T-cell (primary cell): ENCODE measurements at places on chromosomes 5 and 9.
A peak's percentile ranks its signal among the peaks of the same experiment; 100 is the strongest.

- no peak for DNase-seq
Measured at GRCh38 chr9:794386-794785, 47.1 kb upstream of the DMRT1 start.

GRCh38 chr9:93911801-93912554 lies 43.2 kb downstream of the BARX1 start:
- DNase-seq: no peak

DNA sequence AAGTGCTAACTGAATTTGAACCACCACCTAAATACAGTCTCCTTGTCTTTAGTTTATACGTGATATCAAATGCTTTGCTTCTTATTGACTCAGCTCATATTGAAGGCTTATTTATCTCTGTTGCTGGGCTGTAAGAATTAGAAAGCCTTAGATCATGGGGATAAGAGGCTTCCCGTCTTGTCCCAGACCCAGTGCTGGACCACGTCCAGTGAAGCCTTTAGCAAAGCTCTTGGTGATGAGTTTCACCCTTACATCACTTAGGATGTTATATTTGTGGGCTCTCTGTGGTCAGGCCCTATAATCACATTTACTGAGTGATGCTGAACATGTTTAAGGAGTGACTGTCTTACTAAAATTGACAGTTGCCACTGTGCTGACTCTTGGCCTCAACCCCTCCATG lies 11.2 kb downstream of the FAM240B start:
- no peak for DNase-seq

DNA sequence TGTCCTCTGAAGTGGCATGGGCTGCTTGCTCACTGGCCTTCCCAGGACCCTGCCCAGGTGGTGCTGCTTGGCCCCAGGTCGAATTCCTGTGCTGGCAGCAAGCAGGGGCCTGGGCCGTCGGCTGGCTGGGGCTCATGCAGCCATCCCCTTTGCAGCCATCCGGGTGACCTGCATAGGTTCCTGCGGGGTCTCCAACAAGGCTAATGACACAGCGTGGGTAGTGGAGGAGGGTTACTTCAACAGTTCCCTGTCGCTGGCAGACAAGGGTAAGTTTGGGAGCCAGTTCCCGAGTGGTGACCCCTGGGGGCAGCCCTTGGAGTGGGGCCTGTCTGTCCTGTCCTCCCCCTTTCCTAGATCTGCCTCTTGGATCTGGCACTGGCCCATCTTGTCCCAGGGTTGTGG lies 6.1 kb upstream of the EHMT1 start:
- DNase-seq: no peak

GRCh38 chr5:1227667-1228066 lies 2.5 kb downstream of the SLC6A18 start:
- DNase-seq: no peak

DNA sequence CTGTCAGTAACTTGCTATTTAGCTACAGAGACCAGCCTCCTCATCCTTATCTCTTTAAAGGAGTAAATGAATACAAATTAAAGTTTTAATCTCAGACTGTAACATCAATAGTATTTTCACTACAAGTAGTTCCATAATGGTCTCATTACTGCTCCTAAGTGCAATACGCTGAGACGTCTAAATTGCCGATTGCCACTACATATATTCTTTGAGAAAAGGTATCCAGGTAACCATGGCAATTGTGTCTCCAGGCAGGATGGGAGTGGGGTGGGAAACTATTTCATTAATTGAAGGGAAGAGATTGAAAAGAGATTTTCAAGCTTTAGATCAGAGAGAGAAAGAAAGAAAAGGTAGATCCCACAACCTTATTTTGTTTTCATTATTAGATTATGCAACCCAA lies 65.5 kb upstream of the PPP2R2B start:
- DNase-seq: no peak

- DNase-seq: no peak
Measured at GRCh38 chr5:7856855-7857254, 5.9 kb upstream of the CFAP90 start.

DNA sequence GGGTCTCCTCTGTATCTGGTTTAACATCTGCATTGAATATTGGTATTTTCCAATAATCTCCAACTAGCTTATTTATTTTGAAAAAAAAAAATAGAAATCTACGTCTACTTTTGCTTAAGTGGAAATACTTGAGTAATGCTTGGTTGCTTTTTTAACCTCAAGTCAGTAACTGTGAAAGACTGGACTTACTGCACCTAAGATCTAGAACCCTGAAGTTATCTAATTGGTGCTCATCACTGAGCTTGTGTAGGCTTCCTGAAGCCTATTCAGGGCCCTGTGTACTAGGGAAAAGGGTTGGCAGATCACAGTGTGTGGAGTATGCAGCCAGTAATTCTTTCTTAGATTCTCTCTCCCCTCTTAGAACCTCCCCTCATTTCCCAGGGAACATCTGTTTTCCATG lies 16.2 kb downstream of the SLC1A1 start:
- DNase-seq: no peak

DNA sequence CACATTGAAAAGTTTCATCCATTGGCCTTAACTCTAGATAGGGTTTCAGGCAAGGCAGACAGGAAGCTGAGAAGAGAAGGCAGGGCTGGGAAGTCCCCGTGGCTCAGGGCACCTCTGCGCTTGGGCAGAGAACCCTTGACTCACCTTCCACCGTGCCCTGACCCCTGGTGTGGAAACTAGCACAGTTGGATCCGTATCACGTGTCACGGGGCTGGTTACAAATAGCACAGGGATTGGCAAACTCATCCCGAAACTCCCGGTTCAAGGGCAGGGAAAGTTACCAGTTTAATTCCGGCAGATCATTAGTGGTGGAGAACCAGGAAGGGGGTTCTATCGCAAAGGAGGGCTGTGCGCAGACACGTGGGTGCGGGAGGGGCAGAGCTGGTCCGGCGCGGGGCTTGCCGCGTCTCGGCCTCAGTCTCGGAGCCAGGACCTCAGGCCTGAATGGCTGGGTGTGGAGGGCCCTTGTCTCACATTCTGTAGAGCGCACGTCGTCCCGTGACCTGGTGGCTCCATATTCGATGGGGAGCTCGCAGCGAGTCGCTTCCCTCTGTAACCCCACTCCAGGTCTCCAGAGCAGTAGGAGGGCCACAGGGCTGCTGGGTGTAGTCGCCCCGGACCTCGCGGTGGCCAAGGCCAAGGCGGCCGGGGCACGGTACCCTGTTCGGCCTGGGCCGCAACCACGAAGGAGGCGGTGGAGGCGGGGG lies 771 bp upstream of the TMEM171 start:
- DNase-seq: no peak

DNA sequence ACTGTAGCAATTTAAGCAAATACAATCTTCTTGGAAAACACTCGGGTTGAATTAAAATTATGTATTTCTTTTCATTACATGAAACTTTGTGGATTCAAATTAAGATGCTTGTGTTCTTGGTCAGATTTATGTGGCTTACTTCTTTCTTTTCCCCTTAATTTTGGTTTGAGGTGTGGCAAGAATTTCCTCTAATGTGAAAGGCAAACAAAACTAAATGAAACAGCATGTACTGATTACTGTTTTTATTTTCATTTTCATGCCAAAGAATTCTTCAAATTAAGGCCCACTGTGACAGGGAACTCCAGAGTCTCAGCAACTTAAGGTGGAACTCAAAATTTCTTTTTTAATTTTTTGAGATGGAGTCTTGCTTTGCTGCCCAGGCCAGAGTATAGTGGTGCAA lies at the start of gene OMD:
OMD (minus strand) TSS at position 132 of the 400 bp plus-strand sequence. CDS start 6,913 bp downstream, outside the sequence.
- no peak for DNase-seq

DNA sequence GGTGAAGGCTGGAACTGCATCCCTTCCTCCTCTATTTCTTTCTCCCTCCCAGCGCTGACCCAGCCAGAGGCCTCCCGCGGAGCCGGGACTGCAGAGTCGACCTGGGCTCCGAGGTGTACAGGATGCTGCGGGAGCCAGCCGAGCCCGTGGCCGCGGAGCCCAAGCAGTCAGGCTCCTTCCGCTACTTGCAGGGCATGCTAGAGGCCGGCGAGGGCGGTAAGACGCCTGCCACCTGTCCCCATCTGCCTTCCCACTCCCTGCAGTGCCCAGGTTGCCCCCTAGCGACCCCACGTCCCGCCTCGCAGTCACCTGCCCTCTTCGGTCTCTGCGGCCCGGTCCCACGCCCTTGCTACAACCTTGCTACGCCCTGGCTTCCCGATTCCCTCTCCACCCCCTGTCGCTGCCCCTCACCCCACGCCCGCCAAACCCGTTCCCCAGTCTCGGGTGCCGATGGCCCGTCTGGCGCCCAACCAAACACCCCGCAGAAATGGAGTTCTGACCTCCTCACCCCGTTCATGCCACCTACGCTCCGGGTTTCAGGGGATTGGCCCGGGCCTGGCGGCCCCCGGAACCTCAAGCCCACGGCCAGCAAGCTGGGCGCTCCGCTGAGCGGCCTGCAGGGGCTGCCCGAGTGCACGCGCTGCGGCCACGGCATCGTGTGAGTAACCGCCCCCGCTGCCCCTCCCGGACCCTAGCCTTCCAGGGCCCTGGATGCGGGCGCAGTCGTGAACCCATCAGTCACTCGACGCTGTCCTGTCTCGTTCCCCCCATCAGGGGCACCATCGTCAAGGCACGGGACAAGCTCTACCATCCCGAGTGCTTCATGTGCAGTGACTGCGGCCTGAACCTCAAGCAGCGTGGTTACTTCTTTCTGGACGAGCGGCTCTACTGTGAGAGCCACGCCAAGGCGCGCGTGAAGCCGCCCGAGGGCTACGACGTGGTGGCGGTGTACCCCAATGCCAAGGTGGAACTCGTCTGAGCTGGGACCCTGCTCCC lies 14.1 kb downstream of the PDLIM4 start:
- DNase-seq: no peak

DNA sequence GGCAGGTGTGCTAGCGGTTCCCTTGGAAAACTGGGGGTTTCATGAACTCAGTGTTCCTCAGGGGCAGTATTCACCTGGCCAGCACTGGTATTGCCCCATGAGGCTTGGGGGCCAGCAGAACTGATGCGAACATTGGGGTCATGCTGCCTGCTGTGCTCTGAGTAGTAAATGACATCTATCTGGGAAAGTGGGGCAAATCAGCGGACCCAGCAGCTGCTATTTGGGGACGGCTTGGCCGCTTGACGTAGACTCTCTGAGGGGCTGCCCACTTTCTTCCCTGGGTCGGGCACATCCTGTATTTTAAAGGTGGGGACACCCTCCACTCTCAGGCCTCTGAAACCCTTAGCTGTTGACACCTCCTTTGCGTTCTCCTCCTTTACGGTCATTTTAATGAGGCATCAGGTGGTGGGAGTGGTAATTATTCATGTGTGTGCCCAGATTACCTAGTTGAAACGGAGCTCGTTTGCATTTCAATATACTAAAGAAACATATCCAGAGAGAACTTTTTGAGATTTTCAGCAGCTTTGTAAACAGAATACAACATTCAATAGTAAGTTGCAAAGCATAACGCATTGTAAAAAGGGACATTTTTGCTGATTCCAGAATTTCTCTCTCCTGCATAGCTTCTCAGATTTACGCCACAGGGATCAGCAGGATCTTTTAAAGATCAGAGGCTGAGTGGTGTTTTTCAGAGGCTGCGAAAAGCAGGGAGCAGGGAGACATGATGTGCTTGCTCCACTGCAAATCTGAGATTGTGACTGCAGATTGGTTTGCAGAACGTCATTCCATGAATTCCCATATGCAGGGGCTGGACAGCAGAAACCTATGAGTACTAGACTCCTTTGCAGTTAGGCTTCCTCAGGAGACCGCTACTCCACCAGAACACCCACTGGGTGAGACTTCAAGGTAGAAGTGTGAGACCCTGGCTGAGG lies 56.8 kb upstream of the ZFR start:
- no peak for DNase-seq

DNA sequence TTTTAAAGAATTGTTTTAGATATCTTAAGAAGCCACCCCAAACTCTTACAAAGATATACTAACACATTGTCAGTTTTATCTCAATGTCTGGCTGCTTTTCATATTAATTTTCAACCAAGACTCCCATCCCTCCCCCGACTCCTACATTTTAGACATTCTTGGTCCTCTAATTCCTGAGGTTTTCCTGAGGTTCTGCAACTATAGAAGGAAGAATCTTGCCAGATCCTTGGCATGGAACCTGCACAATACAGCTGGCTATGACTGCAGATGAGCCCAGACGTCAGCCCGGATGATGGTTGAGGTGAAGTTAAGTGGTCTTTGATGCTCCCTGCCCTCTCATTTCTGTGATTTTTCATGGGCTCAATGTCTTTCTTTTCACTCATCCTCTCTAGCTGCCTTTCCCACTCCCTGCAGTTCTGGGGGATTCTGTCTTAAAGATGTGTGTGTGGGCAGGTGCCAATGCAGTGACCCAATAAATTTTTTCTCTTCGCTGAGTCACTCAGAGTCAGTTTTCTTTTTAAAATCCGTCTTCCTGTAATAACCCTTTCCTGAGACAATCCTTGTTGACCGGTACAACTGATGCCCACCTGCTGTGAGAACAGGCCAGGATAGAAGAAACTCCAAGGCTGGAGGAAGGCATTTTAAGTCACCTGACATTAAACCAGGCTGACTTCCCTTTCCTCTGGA lies 237.8 kb upstream of the GAS1 start:
- DNase-seq: no peak

- DNase-seq: no peak
Measured at GRCh38 chr5:149417711-149418368, 38.7 kb upstream of the IL17B start.

- DNase-seq: no peak
Measured at GRCh38 chr5:168637793-168638192, 58.6 kb upstream of the PANK3 start.

- peak; percentile 28 for DNase-seq
Measured at GRCh38 chr5:149549461-149550267, 1.6 kb downstream of the CSNK1A1 start.

GRCh38 chr5:14339468-14339867 lies 196.3 kb downstream of the TRIO start:
- no peak for DNase-seq

DNA sequence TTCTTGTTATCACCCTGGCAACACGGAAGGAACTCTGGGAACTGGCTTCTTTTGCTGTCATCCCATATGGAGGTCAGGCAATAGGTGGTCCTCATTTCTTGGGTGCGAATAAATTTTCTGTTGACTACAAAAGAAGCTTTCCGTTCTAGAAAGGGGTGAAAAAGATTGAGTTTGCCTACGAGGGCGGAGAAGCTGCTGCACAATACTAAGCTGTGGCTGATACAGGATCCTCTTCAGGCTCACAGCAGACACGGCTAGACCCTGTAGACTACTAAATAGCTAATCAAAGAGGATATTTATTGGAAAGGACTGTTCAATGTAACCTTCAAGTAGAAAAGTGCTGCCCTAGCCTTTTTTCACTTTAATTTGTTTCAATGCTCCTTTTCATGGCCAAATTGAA lies 58.1 kb downstream of the TJP2 start:
- no peak for DNase-seq

DNA sequence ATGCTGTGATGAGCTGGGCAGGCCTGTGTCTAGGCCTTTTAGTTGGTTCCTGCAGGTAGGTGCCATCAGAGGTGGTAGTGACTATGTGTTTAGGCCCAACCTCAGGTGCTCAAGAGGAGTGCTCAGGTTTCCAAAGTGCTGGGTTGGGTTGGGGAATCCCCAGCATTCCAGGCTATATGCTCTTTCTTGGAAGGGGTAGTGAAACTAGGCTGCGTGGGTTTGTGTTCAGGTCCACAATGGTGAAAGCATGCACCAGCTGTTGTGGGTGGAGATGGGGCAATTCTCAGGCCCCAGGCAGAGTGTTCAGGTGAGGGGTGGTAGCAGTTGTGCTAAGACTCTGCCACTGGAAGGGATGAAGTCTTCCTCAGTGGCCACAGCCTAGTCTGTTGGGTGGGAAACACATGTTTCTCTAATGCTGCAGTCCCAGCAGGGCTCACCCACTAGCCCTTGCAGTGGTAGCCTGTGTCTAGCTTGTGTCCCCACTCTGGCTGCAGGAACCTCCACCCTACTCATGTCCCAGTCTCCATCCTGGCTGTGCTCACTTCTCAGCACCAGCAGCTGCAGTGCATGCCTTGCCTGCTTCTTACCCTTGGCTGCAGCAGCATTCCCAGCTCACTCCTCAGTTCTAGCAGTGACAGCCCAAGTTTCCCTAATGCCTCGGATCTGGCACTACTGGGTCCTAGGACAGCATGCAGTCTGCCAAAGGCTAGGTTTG lies 78.9 kb downstream of the FAM170A start:
- no peak for DNase-seq
